ENCODE measurements at places on chromosomes 2 and 18.

DNA sequence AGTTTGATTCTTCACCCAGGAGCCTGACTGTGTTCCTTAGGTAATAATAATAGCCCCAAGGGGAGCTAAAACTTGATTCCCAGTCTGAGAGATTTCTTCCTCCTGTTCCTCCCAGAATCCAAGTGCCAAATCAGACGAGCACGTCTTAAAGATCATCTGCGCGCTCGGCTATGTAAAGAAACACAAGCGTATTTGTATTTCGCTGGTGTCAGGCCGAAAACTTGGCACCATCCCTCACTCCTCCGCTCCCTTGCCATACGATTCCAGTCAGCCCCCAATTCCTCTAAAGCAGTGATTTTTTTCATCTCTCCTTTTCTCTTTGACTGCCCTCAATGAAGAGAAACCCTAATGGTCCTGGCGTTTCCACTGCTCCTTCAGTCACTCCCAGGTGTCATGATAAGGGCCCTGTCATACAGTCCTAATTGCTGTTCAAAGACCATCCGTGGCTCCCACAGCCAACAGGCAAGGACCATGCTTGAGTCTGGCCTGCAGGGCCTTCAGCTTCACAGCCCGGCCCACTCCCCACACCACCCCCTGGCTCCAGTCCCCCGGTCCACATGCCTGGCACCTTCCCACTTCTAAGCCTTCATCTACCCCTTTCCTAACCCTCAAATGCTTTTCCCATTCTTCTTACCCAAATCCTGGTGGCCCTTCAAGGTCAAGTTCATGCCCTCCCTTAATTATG lies 130.8 kb upstream of the ID2 start:
- DNase-seq, result peak; percentile 38

DNA sequence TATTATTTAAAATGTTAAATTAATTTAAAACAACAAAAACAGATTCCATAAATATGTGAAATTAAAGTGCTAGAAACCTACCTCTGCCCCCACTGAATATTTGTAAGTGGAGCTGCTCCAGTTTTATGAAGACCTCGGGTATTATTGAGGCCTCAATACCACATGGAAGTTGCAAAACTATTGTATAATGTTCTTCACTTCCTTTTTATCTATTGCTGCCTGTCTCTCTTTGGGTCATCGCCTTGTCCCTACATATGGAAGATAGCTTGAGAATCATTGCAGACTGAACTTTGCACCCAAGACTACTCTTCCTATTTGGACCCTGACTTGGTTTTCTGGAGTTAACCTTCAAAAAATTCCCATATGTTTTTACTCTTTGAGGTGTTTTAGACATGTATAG lies 212.1 kb upstream of the NETO1 start:
- no peak for DNase-seq

DNA sequence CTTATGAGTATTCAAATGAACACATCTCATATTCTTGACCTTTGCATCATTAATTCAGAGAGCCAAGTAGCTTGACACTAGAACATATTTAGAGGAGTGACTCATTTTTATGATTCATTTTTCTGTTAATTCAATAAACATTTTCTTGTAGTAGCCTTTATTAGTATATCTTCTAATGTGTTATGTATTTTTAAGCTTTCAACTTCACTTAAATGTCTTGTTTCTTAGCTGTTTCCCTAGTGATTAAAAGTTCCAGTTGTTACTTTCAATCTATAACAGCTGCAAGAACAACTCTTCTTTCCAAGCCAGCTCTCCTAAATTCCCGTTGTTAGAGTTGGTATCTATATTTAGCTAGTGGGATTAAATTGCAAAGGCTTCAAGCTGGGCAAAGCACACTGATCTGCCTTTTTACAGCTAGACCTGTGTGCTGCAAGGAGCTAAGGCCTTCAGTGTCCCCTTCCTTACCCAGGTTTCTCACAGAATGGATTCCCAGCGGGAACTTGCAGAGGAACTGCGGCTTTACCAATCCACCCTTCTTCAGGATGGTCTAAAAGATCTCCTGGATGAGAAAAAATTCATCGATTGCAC lies at the start of gene KLHL41:
KLHL41 (plus strand) TSS at position 405 of the 588 bp plus-strand sequence; CDS start at position 482, 77 bp downstream.
- no peak for DNase-seq

- DNase-seq, result no peak
Observed at GRCh38 chr2:156787517-156787916, 351.3 kb downstream of the GPD2 start.

- DNase-seq, result no peak
Observed at GRCh38 chr2:173457366-173457765, 102.7 kb downstream of the CDCA7 start.

- no peak for DNase-seq
Observed at GRCh38 chr2:233026198-233026813, 6.2 kb upstream of the NEU2 start.

DNA sequence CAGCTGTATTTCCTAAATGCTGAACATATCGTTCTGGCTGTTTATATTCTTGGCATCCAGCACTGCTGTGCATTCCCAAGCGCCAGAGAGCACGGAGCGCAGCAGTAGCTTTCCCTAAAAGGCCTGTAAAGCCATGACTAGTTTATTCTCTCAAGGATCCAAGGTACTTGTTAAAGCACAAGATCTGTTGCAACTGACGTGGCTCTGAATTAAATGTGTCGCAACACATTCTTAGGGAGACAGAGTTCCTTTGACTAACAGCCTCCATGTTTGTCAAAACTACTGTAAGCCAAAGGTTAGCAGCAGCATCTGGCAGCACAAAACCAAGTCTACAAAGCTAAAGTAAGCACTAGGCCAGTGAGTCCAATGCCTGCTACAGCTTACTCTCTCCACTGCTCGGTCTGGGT lies 188.6 kb upstream of the FN1 start:
- no peak for DNase-seq

GRCh38 chr18:49560624-49561288 lies 1.1 kb upstream of the LIPG start:
- no peak for DNase-seq

DNA sequence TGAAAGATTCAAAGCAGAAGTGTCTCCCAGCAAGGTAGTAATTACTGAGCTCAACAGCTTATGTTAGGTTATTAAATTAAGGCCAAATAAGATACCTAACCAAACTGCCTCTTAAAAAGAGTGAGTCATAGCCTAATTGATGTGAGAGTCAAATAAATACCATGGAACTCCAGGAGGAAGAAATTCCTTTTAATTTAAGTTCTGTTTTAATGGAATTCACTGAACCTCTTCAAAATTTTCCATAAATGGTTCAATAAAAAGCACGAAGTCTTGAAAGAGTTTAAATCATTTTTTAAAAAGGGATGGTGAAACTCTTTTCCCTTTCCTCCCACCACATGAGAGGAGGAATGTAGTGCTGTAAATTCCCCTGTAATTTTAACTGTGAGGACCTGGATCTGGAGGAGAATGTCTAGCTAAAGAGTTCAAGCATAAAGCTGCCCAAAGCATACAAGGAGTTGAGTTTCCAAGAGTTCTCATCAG lies 180.8 kb upstream of the MMADHC start:
- DNase-seq, result no peak

DNA sequence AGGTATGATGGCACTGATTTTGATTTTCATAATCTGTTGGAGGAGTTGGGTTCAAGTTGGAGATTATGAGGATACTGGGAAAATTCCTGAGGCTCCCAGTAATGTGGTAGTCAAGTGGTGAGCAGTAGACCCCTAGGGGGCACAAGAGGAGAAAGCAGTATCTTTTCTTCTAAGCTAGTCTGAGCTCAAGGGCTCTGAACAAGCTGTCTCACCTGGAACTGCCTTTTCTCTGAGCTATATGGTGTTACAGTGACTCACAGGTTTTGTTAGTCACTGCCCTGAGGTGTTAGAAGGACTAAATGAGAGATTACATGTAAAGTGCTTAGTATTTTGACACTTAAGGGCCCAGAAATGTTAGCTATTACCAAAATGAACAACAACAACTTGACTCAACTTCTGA lies 42.2 kb downstream of the CD302 start:
- DNase-seq, result no peak

- DNase-seq, result no peak
Observed at GRCh38 chr18:23805898-23806297, 116.6 kb downstream of the LAMA3 start.

DNA sequence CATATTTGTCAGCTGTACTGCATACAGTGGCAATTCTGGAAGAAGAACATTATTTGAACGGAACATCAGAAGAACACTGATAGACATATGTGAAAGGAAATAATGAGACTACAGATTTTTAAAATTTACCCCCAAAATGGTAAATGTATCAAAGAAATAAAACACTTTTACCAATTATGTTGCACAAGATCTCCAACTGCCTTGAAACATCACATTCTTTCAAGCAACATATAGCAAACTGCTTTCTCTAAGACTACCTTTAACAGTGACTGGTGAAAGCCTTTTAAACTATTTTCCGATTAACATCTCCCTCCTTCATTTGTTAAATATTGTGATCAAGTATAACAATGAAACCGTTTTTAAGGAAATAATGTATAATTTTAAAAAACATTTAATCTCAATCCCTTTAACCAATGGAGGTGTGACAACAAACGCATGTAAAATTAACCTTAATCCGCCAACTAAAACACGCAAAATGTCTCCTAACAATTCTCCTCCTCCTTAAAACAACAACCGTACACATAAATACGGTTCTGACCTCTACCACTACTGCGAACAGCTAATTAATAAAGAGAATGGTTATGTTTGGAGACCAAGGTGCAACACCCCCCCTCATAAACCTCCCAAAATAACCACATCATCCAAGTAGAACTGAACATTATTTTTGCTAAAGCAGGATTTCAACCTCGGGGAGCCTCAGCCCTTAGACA lies 2.4 kb downstream of the FBXO11 start:
- no peak for DNase-seq

DNA sequence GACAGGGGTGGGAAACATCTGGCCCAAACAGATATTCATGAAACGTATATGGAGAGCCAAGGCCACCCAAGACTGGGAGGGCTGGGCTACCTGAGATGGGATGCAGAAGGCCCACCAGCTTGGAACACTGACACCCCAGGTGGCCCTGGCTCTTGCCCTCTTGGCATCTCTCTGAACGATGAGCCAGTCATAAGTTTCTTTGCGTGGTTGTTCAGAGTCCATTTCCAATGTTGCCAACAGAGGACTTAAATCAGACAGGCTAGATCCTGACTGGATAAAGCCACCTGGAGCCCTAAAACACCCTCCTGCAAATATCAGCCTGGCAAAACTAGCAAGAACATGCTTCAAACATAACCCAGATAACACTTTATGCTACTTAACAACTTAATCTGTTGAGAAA lies 42.6 kb downstream of the LPIN2 start:
- DNase-seq, result no peak

DNA sequence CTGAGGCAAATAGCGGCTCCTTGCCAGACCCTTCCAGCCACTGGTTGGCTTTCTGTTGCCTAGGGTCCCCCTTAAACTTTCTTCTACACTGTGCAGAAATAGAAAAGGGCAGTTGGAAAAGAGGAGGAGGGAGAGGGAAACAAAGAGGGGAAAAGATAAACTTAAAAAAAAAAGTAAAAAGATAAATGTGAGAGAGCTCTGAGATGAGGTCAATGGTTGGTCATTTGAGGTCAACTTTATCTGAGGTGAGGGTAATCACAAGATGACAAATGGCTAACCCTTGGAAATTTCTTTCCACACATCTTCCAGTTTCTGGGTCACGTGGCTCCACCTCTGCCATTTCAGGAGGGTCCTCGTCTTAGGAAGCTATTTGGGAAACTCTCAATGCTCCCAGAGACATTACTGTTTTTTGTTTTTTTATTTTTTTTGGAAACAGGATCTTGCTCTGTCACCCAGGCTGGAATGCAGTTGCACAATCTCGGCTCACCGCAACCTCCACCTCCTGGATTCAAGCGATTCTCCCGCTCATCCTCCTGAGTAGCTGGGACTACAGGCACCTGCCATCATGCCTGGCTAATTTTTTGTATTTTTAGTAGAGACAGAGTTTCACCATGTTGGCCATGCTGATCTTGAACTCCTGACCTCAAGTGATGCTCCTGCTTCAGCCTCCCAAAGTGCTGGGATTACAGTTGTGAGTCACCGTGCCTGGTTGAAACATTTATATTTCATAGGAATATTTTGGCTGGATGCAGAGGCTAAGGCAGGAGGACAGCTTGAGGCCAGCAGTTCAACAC lies 199.9 kb downstream of the TGIF1 start:
- DNase-seq, result no peak

DNA sequence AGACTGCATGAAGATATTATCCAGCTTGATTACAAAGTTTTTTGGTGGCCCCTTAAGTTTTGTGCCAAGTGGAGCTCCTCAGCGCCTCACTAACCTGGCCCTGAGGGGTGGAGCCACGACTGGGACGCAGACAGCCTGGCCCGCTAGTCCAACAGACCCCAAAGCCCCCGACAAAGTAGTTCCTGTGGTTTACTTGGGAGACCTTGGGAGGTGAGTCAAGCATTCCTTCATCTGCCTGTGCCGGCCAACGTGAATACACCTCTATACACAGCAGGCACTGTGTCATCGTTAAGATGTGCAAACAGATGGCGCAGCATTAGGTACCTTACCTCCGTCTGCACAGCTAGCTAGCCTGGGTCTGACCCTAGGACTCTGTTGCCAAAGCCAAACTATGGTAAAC lies 55.0 kb upstream of the LAMA1 start:
- DNase-seq, result no peak

DNA sequence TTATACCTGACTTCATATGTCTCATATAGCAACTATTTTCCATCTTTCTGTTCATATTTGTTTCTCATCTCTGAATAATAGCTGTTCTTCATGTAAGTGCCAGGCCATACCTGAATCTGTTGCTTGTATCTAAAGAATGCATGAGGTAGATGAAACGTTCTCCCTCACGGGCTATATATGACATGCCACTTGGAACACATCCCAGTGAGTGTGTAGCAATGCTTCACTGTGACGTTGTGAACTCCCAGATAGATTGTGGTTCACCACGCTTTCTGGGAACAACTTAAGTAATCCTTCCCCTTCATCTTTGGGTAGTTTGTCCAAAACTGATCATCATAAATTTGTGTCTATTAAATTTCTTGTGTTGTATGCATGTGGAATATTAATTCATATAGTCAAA lies 60.1 kb downstream of the RDH14 start:
- DNase-seq, result no peak

DNA sequence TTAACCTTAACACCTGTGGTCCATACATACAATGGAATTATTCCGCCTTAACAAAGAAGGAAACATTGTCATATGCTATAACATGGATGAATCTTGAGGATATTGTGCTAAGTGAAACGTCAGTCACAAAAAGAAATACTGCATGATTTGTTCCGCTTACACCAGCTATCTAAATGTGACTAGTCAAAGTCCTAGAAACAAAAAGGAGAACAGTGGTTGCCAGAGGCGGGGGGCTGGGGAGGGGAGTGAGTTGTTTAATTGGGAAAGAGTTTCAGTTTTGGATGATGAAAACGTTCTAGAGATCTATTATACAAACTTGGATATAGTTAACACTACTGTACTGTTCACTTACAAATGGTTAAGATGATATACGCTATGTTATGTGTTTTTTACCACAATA lies 72.0 kb downstream of the SPRED2 start:
- DNase-seq, result no peak

- no peak for DNase-seq
Observed at GRCh38 chr2:69192176-69192945, 179.4 kb downstream of the ANTXR1 start.

GRCh38 chr2:74991977-74992376 lies 33.5 kb downstream of the POLE4 start:
- DNase-seq, result no peak

Measured in activated effector memory CD4-positive, alpha-beta T cell treated with anti-CD3 and anti-CD28 coated beads, Interleukin-2, amount 50 U/mL, for 16 hours (primary cell).